Suppressor macrophage treated with lipopolysaccharide for 4 hours (primary cell): ENCODE measurements at places on chromosomes 12 and 14.

- DNase-seq = no peak
Observed at GRCh38 chr14:57846596-57846995, 19.3 kb downstream of the SLC35F4 start.

DNA sequence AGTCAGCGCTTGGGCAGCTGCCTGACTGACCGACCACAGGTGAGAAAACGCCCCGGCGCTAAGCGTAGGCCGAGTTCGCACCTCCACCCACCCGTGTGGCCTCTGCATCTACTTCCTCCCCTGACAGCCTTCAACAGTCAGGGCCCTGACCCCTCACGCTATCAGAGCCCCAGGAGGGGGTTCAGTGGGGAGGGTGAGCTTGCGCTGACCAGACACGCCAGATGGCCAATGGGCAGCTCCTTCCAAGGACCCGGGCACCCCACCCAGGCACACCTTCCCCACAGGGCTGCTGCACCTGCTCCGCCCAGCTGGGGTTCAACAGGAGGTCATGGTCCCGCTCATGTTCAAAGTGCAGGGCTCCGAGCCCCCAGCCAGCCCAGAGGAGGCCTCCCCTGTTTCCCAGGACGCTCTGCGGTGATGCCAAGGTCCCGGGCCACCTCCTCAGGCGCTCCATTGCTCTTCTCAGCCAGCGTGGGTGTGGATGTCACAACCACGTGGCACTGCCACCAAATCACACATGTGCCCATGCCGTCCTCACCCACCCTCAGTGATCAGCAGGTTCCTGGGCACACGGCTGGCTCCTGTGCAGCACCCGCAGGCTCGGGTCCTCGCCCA lies 48.7 kb upstream of the BCL11B start:
- DNase-seq = no peak

- DNase-seq = no peak
Observed at GRCh38 chr12:115135800-115136211, 451.8 kb upstream of the TBX3 start.

GRCh38 chr12:62703011-62703380 lies 232.0 kb downstream of the PPM1H start:
- DNase-seq = no peak

GRCh38 chr12:105960319-105961083 lies 178.3 kb downstream of the NUAK1 start:
- DNase-seq = no peak

GRCh38 chr12:54431911-54432814 lies 13.1 kb upstream of the ITGA5 start:
- DNase-seq = no peak

- DNase-seq = no peak
Observed at GRCh38 chr14:23345987-23346692, 6.5 kb downstream of the SLC22A17 start.

- no peak for DNase-seq
Observed at GRCh38 chr12:111309584-111309983, 59.3 kb downstream of the PHETA1 start.

DNA sequence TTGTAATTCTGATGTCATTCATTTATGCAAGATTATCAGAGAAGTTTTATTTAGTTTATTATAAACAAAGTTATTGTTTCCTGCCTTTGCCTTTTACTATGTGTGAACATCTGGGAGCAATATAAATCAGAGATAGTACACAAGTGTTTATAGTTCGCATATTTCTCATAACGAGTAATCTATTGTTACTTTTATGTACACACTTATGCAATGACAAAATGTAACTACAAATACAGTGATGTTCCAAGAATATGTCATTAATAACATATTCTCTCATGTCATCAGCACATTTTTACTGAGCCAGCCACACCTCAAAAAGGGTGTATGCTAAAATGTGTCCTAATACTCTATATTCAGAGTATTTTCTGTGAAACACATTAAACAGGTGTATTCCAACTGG lies 243.2 kb downstream of the ALX1 start:
- no peak for DNase-seq

GRCh38 chr14:59359431-59360124 lies 105.6 kb downstream of the GPR135 start:
- peak; percentile 37 for DNase-seq

- DNase-seq = no peak
Observed at GRCh38 chr12:86669010-86669409, 412.8 kb upstream of the MGAT4C start.

DNA sequence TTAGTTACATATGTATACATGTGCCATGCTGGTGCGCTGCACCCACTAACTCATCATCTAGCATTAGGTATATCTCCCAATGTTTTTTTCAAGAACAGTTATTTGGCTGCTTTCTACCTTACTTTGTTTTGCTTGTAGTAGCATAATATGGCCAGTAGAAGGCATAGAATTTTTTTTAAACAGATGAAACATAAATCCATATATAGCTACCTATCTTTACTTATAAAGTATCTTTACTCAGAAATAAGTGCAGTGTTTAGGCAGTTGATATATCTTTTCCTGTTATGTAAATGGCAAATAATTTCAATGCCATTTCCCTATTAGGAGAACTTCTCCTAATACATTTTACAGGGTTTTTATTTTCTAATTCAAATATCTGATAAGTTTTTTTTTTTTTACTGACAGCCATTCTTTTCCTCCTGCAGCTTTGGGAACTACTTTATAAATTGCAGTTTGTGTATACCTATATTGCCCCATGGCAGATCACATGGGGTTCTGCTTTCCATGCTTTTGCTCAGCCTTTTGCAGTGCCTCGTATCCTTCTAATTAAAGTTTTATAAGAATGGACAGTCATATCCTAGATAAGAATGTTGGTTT lies 143.1 kb downstream of the PCNX1 start:
- DNase-seq = no peak
